Fibroblast of skin of right biceps (primary cell): ENCODE measurements at places on chromosomes 5 and 9.

DNA sequence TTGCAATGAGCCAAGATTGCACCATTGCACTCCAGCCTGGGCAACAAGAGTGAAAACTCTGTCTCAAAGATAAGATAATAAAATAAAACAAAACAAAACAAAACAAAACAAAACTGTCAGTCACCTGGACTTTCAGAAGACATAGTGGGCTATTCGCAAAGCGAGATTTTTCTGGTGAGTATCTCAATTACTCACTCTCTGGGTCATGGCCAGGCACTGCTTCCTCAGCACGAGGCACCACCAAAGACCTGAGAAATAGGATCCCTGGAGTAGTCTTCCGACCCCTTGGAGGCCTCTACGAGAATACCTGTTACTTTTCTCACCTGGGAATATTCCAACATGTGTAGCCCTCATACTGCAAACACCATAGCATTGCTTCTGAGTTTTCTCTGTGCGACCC is 201.7 kb upstream of the ZNF618 start:
- DNase-seq, result peak; percentile 76

DNA sequence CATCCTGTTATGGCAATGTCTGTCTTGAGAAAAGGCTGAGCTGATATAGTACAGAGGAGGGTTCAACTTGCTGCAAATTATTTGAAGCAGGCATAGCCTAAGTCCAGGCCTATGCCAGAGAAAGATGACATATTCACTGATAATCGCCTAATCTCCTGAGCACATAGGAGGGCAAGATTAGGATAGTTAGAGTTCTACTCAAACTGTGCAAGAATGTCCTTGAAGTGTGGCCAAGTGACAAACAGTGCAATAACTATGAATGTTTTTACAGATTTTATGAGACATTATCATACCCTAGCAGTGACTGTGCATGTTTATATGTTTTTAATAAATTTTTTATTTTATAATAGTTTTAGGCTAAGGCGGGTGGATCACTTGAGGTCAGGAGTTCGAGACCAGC is 96.2 kb downstream of the TSSK1B start:
- DNase-seq, result no peak

- DNase-seq, result peak; percentile 91
These were observed 389.2 kb downstream of the MAT2B start for GRCh38 chr5:163894645-163895044.

DNA sequence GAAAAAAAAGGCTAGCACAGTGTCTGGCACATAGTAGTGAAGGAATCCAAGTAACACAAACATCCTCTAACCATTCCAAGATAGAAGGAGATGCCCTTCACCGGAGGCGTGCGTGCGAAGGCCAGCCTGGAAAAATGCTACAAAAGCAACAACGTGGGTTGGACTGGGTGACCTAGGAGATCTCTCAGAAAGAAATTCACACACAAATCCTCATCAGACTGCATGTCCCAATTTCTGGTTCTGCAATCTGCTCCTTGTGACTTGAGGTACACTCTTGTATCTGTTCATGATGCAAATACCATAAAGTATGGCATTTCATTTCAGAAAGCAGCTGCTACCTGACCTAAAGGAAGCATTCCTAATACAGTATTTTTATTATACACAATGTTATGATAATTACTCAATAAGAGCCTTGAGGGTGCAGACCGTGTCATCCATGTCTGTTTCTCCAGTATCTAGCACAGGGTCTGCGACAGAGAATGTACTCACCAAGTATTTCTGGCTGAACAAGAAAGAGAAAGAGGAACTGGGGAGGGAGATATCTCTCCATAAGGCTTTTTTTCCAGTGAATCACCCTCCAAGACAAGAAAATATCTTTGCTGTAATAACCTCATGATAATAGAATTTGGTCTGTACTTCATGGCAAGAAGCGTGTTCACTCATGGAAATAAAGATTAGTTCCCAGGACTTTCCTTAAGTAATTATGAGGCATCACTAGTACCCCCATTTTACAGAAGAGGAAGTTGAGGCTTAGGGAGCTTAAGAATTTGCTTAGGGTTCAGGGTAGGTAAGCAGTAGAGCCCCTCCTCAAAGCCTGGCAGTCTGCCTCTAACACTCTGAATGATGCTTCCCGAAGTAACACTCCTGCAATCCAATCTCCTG is 138.3 kb downstream of the CDK5RAP2 start:
- DNase-seq, result peak; percentile 94

DNA sequence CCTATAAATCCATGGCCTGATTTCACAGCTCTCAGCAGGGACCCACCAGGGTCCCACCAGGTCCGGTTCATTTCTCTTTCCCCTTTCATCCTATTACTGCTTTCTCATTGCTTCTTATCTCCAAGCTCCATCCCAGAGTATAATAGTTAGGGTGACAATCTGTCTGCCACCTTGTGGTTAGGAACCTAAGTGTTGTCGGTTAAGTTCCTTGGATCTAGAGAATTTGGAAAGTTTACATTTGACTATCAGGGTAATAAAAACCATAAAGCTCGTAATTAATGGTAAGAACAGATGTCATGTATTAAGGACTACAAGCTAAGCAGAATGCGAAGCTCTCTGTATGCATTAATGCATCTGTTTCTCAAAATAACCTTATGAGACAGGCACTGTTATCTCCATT is 259.1 kb downstream of the SH3GL2 start:
- no peak for DNase-seq

GRCh38 chr9:29449306-29449705 is 1876.0 kb upstream of the C9orf72 start:
- DNase-seq, result no peak

DNA sequence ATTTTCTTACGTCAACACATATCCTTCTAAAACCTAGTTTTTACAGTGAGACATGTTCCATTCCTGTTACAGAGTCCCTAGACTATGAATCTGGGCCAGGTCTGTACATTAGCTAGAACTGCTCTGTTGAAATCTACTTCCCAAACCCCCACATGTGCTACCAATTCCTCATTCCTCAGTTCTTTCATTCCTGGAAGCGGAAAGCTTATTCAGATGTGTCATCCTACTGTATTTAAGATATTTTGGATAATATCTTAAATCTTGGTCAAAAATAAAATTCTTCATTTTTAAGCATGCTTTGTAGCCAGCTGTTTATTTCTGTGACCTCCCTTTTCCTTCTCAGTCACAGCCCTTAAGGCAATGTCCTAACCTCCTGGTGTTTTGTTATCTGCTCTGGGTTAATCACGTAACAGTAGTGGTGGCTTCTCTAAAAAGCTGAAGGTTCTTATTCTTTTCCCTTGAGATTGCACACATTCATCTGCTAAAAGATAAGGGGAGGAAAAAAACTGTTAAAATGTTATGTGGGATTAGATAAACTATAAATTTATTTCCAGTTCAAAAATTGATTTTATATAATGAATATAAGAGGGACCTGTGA is 35.6 kb downstream of the GLRX start:
- DNase-seq, result peak; percentile 75

GRCh38 chr9:18040327-18040726 is 433.6 kb upstream of the ADAMTSL1 start:
- DNase-seq, result no peak

- no peak for DNase-seq
These were observed 17.2 kb downstream of the ERCC6L2 start for GRCh38 chr9:95892690-95893089.

GRCh38 chr5:132313961-132314432 is 19.8 kb downstream of the SLC22A4 start:
- DNase-seq, result no peak

DNA sequence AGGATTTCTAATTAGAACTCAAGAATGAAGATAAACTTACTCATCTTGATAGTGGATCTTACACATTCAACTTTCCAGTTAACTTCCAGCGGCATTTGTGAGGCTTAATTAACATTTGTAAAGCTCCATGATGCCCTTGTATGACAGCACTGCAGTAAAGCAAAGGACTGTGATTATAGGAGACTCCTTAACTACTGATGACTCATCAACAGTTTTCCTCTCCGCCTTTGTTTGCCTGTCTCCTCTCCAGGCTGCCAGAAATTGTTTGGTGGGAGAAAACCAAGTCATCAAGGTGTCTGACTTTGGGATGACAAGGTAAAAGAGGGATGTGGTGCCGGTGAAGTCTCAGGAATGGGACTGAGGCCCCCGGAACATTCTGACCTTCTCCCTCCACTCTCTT is 20.4 kb upstream of the CYFIP2 start:
- DNase-seq, result peak; percentile 29

GRCh38 chr5:132203464-132203818 is 24.2 kb downstream of the P4HA2 start:
- DNase-seq, result peak; percentile 42

DNA sequence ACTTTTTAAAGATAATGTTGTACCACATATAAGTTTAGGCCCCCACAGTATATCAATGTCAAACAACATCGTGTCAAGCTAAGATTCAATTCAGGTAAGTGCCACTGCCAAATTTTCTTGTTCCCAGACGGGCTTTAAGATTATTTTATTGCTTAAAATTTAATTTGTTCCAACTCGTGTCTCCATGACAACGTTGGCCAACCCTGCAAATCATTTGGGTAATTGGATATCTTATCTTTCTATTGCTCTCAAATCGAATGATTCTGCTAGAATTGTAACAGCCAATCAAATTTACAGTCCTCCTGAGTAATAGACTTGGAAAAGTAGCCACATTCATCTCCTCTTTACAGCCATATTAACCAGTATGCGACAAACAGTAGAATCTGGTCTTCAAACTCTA is 19.5 kb downstream of the TLE1 start:
- DNase-seq, result no peak

DNA sequence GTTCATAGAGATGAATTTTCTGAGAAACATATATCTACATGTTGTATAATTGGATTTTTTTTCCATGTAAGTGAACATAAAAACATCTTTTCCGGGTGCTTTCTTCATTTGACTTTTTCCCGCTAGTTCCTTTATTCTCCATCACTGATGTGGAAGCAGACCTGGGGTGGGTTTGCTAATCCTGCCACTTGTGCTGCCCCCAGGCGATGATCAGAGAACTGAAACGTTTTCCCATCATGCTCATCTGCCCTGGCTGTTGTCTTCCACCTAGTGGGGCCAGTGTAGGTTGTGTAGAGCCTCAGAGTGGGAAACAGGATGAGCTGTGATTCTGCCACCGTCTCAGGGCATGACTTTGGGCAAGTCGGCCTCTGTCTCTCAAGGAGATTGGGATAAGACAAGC is 34.2 kb upstream of the TGFBR1 start:
- no peak for DNase-seq

DNA sequence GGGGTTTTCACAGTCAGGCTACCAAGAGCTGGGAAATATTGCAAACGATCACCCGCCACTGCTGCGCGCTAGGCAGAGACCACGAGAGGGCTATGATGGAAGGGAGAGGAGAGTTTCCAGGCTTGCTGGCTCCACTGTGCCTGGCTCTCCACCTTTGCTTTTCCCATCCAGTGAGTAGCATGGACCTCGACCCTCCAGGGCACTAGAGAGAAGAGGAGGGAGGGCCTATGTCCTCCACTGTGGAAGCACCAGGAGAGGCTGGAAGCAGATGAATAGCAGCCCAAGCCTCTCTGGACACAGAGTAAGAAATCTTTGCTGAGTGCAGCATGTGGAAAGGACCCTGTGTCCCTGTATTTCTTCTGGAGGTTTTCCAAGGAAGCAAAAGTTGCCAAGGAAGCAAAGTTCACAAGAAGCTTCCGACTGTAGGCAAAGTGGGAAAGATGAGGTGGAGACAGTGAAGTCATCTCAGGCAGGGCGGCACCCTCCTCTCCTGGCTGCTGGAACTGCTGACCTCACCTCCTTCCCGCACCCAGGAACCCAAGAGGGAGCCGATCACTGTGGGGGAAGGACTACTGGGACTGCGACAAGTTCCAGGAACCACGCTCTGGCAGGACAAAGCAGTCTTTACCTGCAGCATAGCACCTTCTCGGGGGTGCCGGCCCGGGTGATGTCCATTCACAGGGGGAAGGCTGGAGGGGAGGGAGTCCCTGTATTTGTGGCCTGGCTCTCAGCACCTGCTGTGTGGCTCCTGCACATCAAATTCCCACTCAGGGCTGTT is 79.6 kb downstream of the CSNK1A1 start:
- DNase-seq, result peak; percentile 68

- DNase-seq, result peak; percentile 21
These were observed 51.1 kb downstream of the MPDZ start for GRCh38 chr9:13228431-13228830.

DNA sequence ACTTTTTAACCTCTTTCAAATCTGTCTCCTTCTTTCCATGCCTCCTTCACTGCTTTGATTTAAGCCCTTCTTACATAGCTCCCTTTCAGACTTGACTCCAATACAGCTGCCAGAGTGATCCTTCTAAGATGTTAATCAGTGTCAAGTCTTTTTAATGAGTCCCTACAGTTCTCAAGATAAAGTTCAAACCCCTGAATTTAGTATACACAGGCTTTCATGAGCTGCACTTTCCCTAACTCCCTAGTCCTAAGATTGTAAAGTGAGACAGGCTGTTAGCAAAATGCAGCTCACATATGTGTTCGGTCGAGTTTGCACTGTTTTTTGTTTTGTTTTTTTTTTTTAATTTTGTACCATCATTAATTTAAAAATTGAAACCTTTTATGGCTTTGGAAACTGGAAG is 190.4 kb upstream of the VCAN start:
- DNase-seq, result no peak

DNA sequence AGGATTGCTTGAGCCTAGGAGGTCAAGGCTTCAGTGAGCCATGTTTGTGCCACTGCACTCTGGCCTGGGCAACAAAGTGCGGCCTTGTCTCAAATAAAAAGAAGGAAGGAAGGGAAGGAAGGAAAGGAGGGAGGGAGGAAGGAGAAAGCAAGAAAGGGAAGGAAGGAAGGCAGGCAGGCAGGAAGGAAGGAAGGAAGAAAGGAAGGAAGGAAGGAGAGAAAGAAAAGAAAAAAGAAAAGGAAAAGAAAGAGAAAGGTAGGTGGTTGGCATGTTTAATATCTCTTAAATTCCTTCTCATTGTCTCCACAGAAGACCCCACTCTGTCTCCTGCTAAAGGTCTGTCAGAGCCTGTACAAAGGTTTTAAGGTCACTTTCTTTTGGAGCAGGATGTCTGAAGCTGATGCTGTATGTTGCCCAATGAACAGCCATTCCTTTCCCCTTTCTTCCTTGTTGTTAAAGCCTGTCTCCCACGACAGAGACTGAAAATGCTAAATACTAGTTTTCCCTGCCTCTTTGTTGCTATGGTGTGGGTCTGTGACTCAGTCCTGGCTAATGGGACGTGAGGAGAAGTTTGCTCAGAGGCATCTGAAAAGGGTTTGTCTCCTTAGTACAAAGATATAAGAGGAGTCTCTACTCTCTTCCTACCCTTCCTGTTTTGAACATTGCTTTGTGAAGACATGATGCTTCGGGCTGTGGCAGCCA is 213.3 kb downstream of the PCSK1 start:
- DNase-seq, result peak; percentile 94

DNA sequence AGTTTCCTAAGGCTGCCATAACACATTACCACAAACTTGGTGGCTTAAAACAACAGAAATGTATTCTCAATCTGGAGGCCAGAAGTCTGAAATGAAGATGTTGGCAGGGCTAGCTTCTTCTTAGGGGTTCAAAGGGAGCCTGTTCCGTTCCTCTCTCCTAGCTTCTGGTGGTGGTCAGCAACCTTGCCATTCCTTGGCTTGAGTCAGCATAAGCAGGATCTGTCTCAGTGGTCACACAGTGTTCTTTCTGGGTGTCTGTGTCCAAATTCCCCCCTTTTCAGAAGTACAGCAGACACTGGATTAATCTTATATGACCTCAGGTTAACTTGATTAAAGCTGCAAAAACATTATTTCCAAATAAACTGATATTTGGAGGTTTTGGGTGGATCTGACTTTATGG is 2.1 kb upstream of the OSMR start:
- no peak for DNase-seq
